Skeletal muscle tissue (tissue), 5 donors: ENCODE measurements at places on chromosomes 7 and 10. TPM values are rescaled to one million over a fixed set of nuclear protein-coding genes. Genes with fewer than 3 reads are reported as not detected.

DPYSL4 gene
- total RNA-seq: 1.0 TPM

MRLN gene
- total RNA-seq: 156 TPM

CALHM1 gene
- not detected for total RNA-seq

STK31 gene
- total RNA-seq: 1.0 TPM

GNAT3 gene
- not detected for total RNA-seq

C10orf67 gene
- under 0.01 TPM for total RNA-seq

NOS3 gene
- 4.7 TPM for total RNA-seq

ZNF33A gene
- 12.5 TPM for total RNA-seq

ZNF365 gene
- total RNA-seq: under 0.01 TPM

VSTM4 gene
- 40.7 TPM for total RNA-seq

TRIM50 gene
- total RNA-seq: 0.52 TPM

ADRA2A gene
- total RNA-seq: 2.1 TPM

C7orf57 gene
- total RNA-seq: not detected

DRGX gene
- not detected for total RNA-seq

PNLIPRP3 gene
- total RNA-seq: under 0.01 TPM

LIPJ gene
- 0.52 TPM for total RNA-seq

ACTR3C gene
- total RNA-seq: 1.6 TPM

ANKRD7 gene
- total RNA-seq: 3.1 TPM

STAG3 gene
- total RNA-seq: 0.52 TPM

ACHE gene
- total RNA-seq: 36.0 TPM

AGR3 gene
- total RNA-seq: not detected

FBXO24 gene
- 1.0 TPM for total RNA-seq

PAPSS2 gene
- 8.9 TPM for total RNA-seq

STARD3NL gene
- total RNA-seq: 28.2 TPM

ADCY1 gene
- 9.9 TPM for total RNA-seq

CFAP43 gene
- total RNA-seq: 2.1 TPM

ZNF282 gene
- total RNA-seq: 22.4 TPM

CHST12 gene
- 1.0 TPM for total RNA-seq

RGR gene
- total RNA-seq: 13.6 TPM

CYP2C19 gene
- not detected for total RNA-seq

PTPRZ1 gene
- total RNA-seq: 4.7 TPM

HHEX gene
- 3.1 TPM for total RNA-seq

LIPK gene
- total RNA-seq: not detected

HMX2 gene
- not detected for total RNA-seq

AQP1 gene
- 67.8 TPM for total RNA-seq

CHST3 gene
- 15.7 TPM for total RNA-seq

ARHGEF35 gene
- 1.6 TPM for total RNA-seq

SLC18A3 gene
- not detected for total RNA-seq

TAS2R3 gene
- total RNA-seq: 3.7 TPM

FAM180A gene
- 0.52 TPM for total RNA-seq

STRA8 gene
- total RNA-seq: not detected

LLCFC1 gene
- total RNA-seq: not detected

CREB5 gene
- total RNA-seq: 52.2 TPM

TUBAL3 gene
- not detected for total RNA-seq

ABCB4 gene
- total RNA-seq: under 0.01 TPM

ALOX5 gene
- total RNA-seq: 3.1 TPM

DNA2 gene
- 16.7 TPM for total RNA-seq

GDF10 gene
- total RNA-seq: 1.0 TPM

ANKRD61 gene
- total RNA-seq: not detected

CTAGE8 gene
- total RNA-seq: not detected

NME8 gene
- not detected for total RNA-seq

ELOVL3 gene
- not detected for total RNA-seq

GNGT1 gene
- total RNA-seq: not detected

NANOS1 gene
- total RNA-seq: 2.6 TPM
